Diencephalon (tissue), 1 donor: ENCODE measurements at places on chromosomes 4 and X. TPM values are rescaled to one million over a fixed set of nuclear protein-coding genes. Genes with fewer than 3 reads are reported as not detected.

Gene CENPVL1
- 6.7 TPM for total RNA-seq

Gene TNIP3
- 0.69 TPM for total RNA-seq

Gene ARAP2
- total RNA-seq: 78.2 TPM

Gene HTRA3
- total RNA-seq: 2.8 TPM

Gene MAGEC1
- not detected for total RNA-seq

Gene GTPBP6
- 18.0 TPM for total RNA-seq

Gene ETDB
- not detected for total RNA-seq

Gene SCML1
- 6.0 TPM for total RNA-seq

Gene HOPX
- total RNA-seq: 65.7 TPM

Gene POLN
- 6.5 TPM for total RNA-seq

Gene SCML2
- total RNA-seq: 9.2 TPM

Gene FAM184B
- total RNA-seq: 9.0 TPM

Gene FAM9C
- under 0.01 TPM for total RNA-seq

Gene F8A1
- total RNA-seq: 3.9 TPM

Gene CENPE
- total RNA-seq: 8.3 TPM

Gene SHROOM3
- total RNA-seq: 10.6 TPM

Gene RAB28
- total RNA-seq: 30.2 TPM

Gene HEPH
- 13.1 TPM for total RNA-seq

Gene SMR3B
- not detected for total RNA-seq

Gene RAB40AL
- total RNA-seq: 0.46 TPM

Gene MCF2
- 36.0 TPM for total RNA-seq

Gene CYTL1
- total RNA-seq: 0.69 TPM

Gene CCDC120
- total RNA-seq: 3.5 TPM

Gene MAOA
- 64.1 TPM for total RNA-seq

Gene ESX1
- not detected for total RNA-seq

Gene ADH6
- total RNA-seq: not detected
